AG10803 (cell line): ENCODE measurements at places on chromosomes 2 and 18.

- DNase-seq: peak; percentile 91
These were observed 451.4 kb downstream of the TNS1 start for GRCh38 chr2:217551252-217551899.

DNA sequence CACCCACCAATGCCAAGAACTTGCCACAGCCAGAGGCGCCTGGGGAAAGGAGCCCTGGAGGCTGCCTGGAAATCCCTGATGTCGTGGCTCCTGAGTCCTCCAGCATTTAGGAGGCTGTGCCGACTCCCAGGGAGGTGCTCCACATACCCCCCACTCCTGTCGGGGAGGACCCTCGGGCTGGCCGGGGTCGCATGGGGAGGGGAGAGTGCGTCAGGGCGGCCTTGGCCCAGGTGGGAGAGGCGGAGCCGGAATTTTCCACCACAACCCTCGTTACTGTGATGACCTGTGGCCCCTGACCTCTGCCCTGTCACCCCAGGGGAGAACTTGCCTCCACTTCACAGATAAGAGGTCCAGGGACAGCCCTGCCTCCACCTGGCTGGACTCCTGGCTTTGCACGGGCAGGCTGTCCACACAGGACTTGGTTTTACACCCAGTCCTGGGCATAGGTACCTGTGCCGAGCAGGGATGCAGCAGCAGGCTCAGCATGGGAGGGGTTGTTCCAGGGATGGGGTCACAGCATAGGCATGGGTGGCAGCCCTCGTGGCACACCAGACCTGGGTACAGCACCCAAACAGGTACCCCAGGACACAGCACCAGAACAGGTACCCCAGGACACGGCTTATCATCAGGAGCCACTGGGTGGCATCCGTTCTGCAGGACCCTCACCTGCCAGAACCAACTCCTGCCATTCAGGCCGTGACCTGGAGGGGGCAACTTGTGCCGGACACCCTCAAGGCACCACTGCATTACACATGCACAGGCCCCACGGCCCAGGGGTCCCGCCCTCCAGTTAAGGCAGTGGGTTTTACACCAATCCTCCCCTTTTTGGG lies 12.3 kb upstream of the AGXT start:
- no peak for DNase-seq

GRCh38 chr2:135163306-135163705 lies 111.2 kb downstream of the RAB3GAP1 start:
- DNase-seq: no peak

- peak; percentile 28 for DNase-seq
These were observed 30.9 kb downstream of the FAP start for GRCh38 chr2:162212366-162212765.

- no peak for DNase-seq
These were observed 190.8 kb upstream of the SLC8A1 start for GRCh38 chr2:40642726-40643125.

- DNase-seq: no peak
These were observed 95.8 kb upstream of the DAPL1 start for GRCh38 chr2:158699323-158699722.

DNA sequence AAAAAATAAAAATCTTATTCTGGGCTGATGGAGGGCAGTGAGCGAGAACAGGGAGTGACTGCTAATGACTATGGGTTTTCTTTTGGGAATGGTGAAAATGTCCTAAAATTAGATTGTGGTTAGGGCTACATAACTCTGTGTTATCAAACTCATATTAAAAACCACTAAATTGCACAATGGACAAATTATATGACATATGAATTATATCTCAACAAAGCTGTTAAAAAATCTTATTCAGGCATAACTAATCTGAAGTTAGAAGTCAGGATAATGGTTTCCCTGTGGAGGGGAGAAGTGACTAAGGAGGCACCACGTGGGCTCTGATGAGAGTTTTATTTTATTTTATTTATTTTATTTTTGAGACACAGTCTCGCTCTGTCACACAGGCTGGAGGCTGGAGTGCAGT lies 32.1 kb upstream of the DPP4 start:
- peak; percentile 84 for DNase-seq

GRCh38 chr2:199019898-199020507 lies 437.7 kb downstream of the SATB2 start:
- peak; percentile 65 for DNase-seq
